ENCODE measurements at places on chromosomes 2 and 18.
A peak's percentile ranks its signal among the peaks of the same experiment; 100 is the strongest.

GRCh38 chr2:28855193-28855592, 14.9 kb downstream of the TRMT61B start:
- no peak for DNase-seq

DNA sequence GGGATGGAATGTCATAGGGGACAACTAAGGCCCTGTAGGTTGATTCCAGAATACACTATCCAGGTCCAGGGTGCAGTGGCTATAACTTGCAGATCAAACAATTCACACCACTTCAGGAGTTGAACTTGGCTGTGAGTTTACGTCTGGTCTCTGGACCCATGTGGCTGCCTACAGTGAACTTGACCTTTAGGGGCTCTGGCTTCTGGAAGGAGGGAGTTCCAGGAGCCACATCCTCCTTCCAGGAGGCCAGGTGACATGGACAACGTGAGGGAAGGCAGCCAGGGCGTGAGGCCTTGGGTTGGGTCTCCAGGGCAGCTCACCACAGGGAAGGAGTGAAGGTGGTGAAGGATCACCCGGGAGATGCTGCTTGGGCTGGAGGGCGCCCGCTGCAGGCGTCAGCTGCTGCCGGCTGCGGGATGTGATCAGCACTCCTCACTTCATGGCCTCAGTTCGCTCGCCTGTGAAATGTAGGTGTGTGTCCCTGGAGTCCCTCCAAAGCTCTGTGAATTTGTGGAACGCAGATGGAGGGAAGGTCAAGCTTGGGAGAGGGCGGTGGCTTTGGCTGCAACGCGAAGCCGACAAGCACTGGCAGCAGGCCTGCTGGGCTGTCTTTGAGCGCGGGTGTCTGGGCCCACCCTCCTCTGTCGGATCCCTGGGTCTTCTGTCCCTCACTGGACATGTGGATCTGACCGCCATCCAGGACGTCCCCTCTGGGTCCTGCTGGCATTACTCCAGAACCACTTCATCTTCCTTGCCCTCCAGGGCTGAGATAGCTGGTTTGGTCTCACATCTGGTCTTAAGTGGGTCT, 146.5 kb downstream of the GLI2 start:
- DNase-seq = no peak

GRCh38 chr2:75729861-75730260, 19.1 kb upstream of the GCFC2 start:
- DNase-seq = no peak

GRCh38 chr2:161420406-161421074, 4.4 kb downstream of the TBR1 start:
- DNase-seq = no peak

DNA sequence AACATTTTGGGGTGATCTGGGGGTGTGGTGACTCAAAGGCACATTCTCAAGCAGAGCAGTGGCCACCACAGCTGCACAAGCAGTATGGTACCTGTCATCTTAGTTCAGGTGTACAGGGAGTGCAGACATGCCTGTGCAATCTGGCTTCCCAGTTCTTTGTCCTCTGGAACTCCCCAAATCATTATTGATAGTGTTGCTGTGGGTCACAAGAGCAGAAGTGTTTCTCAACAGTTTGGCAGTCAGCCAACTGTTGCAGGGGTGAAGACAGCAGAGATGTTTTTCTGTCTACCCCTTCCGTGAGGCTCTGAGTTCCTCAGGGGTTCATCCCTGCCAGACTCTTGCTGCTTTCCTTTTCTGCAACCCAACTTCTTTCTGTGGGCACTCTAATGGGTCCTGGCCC, 206.5 kb upstream of the ZSWIM2 start:
- DNase-seq = no peak

DNA sequence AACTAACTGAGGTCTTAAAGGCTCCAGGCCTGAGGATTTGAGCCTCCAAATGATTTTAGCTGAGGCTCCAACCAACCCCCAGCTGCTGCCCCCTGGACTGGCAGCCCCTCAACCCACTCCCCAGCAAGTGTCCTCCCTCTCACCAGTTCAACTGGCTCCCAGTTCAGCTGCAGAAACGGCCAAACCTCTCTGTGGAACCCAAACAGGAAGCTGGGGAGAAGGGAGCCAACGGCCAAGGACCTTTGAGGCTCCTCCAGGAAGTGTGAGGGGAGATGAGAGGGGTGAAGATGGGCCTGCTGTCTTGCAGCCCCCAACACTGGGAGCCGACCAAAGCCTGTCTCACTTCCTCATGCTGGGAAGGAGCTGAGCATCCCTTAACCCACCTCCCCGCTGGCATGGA, 24.9 kb downstream of the ZFP36L2 start:
- DNase-seq = no peak

- DNase-seq = no peak
Measured at GRCh38 chr2:208280234-208280633, 14.2 kb downstream of the PIKFYVE start.

DNA sequence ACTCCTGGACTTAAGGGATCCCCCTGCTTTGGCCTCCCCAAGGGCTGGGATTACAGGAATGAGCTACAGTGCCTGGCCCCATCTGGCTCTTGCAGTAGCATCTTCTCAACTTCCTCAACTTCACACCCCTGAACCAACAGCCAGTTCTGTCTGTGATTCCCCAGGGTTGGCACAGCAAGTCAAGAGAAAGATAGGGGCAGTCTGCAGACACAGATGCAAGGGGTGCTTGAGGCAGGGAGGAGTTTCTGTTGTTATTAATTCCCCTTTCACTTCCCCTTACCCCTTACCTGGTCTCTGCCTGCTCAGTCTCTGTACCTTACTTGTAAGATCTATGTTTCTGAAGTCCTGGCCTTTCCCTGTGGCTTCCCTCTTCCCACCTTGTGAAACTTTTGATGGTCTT, 54.1 kb upstream of the MEX3C start:
- DNase-seq = no peak

DNA sequence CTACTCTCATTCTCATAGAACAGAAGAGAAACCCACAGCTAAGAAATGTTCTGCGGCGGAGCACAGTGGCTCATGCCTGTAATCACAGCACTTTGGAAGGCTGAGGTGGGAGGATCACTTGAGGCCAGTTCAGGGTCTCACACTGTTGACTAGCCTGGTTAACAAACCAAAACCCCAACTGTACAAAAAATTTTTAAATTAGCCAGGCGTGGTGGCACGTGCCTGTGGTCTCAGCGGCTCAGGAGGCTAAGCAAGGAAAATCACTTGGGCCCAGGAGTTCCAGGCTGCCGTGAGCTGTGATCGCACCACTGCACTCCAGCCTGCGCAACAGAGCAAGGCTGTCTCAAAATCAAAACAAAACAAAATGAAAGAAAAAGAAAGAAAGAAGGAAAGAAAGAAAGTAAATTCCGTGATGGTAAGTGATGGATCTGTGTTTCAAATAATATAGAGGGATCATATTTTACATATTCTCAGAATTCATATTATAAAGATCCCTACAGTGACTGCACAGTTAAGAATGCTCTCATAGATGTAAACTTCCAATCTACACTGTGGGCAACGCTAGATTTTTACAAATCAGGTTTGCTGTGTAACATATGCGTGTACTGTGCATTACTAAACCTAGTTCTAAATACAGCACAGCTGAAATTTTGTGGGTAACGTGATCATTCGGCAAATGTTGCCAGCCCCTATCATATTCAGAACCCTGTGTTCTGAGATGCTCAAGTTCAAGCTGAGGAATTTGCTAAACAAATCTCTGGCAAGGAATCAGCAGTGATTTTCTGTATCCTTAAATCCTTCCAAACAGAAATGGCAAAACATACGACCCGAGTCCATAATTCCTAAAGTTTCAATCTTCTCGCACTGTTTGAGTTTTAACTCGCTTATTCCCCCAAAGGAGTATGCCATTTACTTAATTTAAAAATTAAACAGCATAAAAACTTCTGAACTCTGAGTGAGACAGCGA, 1.2 kb upstream of the RAB12 start:
- no peak for DNase-seq

DNA sequence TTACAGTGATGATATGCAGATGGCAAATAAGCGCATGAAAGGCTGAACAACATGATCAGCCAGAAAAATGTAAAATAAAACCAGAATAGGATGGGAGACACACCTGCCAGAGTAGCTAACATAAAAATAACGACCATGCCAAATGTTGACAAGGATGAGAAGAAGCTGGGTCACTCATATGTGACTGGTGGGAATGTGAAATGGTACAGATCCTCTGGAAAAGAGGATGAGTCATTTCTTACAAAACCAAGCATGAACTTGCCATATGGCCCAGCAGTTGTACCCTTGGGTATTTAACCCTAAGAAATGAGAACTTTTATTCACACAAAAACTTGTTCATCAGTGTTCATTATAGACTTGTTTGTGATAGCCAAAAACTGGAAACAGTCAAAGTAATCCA, 143.8 kb downstream of the SH3BP4 start:
- DNase-seq = no peak

DNA sequence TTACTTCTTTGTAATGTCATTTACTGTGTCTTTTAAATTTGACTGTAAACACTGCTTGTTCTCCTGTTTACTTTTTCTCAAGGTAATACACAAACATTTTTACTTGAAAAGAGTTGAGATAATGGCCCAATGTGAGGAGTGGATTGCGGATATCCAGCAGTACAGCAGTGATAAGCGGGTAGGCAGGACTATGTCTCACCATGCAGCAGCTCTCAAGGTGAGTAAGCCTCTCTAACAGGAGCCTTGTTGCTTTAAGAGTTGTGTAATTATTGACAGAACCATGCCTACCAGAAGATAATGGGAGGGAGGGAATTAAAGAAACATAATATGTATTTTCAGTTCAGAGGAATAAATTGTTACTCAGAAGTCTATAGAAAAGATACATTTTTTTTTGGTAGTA, 16.5 kb upstream of the TTC27 start:
- DNase-seq = no peak

DNA sequence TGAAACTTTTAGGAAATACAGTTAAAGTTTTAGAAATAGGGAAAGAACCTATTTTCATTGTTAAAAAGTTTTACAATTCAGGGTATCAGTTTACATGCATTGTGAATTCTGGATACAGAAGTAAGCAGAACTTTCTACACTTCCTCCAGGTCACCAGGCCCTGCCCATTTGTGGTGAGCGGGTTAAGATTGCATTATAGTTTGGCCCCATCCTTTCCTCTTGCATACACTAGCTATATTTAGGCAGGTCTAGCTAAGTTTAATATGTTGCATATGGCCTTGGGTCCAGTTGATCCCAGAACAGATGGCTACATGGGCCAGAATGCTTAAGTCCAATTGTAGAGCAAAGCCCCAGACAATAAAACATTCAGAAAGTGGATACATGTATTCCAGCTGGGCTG, 4.8 kb downstream of the VWA3B start:
- DNase-seq = no peak

GRCh38 chr18:13871701-13872100, 43.6 kb downstream of the MC2R start:
- no peak for DNase-seq

- DNase-seq = peak; percentile 55
Measured at GRCh38 chr2:12555012-12555645, 161.6 kb upstream of the TRIB2 start.

- DNase-seq = no peak
Measured at GRCh38 chr2:217215877-217216276, 356.0 kb upstream of the TNP1 start.

- no peak for DNase-seq
Measured at GRCh38 chr2:239881031-239881471, 144.1 kb downstream of the NDUFA10 start.

DNA sequence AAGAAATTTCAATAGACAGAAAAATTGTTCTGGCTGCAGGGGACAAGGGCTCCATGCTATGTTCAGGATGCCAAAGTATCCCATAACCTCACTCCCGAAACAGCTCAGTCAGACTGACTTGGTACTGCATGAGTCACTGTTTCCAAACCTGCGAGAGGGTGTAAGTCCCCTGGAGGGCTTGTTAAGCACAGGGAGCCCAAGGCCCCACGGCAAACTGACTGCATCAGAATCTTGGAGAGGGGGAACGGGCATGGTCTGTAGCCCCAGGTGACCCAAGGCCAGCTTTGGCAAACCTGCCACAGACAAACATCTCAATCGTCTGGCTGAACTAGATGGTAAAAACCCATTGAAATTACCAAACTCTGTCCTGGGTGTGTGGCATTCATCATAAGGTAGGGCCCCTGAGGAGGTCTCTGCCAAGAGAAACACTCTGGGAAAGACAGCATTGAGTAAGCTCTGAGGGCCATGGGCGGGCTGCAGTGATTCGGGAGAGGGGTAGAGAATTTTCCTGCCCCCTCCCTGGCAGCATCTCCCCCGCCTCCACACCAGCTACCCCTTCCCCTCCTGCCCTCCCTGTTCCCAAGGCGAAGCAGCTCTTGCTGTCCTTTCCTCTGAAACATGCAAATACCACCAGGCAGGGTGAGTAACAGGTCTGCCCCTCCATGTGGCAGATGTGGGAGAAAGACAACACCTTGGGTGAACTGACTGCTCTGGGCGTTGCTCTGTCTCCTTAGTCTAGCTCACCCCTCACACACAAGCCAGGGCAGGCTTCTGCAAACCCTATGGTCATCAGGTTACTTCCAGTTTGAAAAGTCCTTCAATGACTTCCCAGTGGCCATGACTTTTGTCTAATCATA, 274.7 kb upstream of the SIX2 start:
- DNase-seq = no peak

- DNase-seq = peak; percentile 59
Measured at GRCh38 chr2:231648579-231649174, 56.0 kb downstream of the TEX44 start.

GRCh38 chr2:212894026-212894425, 257.4 kb downstream of the IKZF2 start:
- DNase-seq = no peak

DNA sequence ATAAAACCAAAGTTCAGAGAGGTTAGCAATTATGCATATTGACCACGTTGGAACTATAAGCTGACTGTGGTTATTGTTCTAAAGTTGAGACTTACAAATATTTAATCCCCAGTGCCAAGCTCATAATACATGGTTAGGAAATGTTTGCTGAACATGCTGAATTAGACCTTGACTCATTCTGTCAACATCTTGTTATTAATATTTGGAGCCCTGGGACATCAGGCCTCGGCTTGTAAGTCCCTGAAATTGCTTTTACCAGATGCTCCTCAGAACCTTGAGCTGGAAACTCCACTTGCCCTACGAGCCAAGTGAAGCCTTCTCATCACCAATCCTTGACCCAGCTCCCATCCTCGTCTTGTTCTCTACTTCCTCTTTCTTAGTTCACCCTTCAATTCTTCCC, 21.2 kb downstream of the DYNAP start:
- DNase-seq = no peak

DNA sequence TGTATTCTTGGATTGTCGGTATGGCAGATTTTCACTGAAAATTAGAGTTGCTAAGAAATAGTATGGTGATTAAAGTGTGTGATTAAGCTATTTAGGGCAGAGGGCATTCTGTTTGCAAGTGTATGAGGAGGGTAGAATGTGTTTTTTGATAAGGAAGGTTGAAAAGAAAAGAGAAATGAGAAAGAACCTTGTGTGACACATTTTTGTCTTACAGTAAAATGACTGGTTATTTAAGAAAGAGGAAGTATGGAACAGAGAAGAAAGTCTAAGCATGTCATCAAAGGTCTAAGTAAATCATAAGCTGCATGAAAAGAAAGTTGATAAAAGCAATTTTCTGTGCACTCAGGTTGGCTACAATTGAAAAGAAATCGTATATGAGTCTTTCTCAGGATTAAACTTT, 5.2 kb upstream of the RSAD2 start:
- no peak for DNase-seq

All from stimulated activated CD4-positive, alpha-beta T cell treated with anti-CD3 and anti-CD28 coated beads, Interleukin-4, amount 100 ng/mL, for 24 hours (primary cell).